ENCODE measurements at places on chromosomes 16 and 17. TPM values are rescaled to one million over a fixed set of nuclear protein-coding genes. Genes with fewer than 3 reads are reported as not detected.

FAAP100 gene
- total RNA-seq = 40.6 TPM

DNA sequence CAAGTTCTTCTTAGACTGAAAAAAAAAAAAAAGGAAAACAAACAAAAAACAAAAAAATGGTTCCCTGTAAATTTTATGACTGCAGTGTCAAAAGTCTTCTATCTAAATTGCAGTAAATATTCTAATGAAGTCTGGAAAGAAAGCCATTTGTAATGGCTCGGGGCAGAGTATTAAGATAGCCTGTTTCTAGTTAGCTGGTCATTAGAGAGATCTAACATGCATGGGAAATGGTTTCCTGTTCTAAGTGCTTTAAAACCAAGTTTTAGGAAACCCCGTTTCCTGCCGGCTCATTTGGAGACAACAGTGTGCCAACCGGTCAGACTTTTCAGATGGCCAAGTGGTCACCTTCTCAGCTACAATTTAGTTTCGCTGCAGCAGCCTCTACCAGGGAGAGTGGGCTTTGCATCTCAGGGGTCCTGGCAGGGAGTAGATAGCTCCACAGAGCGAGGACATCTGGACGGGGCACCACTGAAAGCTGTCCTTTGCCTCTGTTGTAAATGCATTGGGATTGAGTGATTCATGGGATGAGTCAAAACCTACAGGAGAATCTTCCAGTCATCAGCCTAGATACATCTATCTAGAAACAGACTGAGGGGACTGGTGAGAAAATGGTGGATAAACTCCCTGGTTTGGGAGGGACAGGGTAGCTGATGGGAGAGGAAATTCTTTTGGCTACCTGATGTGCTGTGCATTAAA is 473.2 kb upstream of the SALL1 start:
- H3K4me3 ChIP-seq = no peak overlapping the region
- H3K4me1 ChIP-seq = peaks cover 28% of the 10 kb centered on the region
- H3K27me3 ChIP-seq = peaks cover 3% of the 10 kb centered on the region
- H3K36me3 ChIP-seq = peaks cover 5% of the 10 kb centered on the region
- no peak for DNase-seq

- no peak overlapping the region for H3K27ac ChIP-seq
- no peak overlapping the region for H3K4me3 ChIP-seq
- no peak for DNase-seq
- H3K36me3 ChIP-seq = no peaks in the 10 kb centered on the region
These were observed 14.0 kb downstream of the CCR7 start for GRCh38 chr17:40551091-40551878.

MEIOC gene
- not detected for total RNA-seq

SLC47A1 gene
- total RNA-seq = 6.8 TPM

- DNase-seq = no peak
- H3K36me3 ChIP-seq = peaks cover 9% of the 10 kb centered on the region
- peaks cover 53% of the 10 kb centered on the region for H3K4me1 ChIP-seq
- H3K27me3 ChIP-seq = peaks cover 2% of the 10 kb centered on the region
- H3K4me3 ChIP-seq = no peak overlapping the region
These were observed 34.5 kb upstream of the MEOX1 start for GRCh38 chr17:43695970-43696865.

GRCh38 chr16:2942045-2942444 is 22.0 kb upstream of the KREMEN2 start:
- H3K27ac ChIP-seq = no peak overlapping the region
- no peak for DNase-seq
- H3K36me3 ChIP-seq = peaks cover 24% of the 10 kb centered on the region
- H3K4me3 ChIP-seq = no peak overlapping the region
